ENCODE measurements at places on chromosomes 4 and X.

DNA sequence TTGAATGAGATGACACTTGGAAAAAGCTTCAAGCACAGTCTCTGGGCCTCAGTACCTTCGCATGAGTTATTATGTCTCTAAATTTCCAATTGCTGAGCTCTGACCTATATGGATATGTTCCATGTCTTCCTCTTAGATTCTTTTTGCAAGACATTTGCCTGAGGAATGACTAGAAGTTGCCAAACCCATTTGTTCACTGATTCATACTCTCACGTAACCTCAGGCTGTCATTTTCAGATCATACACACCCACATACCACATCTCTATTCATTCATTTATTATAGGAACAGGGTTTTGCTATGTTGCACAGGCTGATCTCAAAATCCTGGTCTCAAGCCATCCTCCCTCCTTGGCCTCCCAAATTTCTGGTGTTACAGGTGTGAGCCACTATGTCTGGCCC, 2137.1 kb upstream of the TENM3 start:
- H3K27ac ChIP-seq: no peak overlapping the region
- H3K27me3 ChIP-seq: no peaks in the 10 kb centered on the region
- H3K4me1 ChIP-seq: no peaks in the 10 kb centered on the region
- no peaks in the 10 kb centered on the region for H3K36me3 ChIP-seq
- no peak for DNase-seq

GRCh38 chrX:37332987-37333658, 16.0 kb upstream of the PRRG1 start:
- H3K36me3 ChIP-seq: no peaks in the 10 kb centered on the region
- no peak for DNase-seq
- H3K27ac ChIP-seq: no peak overlapping the region
- H3K4me3 ChIP-seq: no peak overlapping the region

GRCh38 chr4:40808926-40809457, 59.2 kb downstream of the NSUN7 start:
- DNase-seq: no peak
- no peaks in the 10 kb centered on the region for H3K36me3 ChIP-seq
- H3K27ac ChIP-seq: no peak overlapping the region
- no peaks in the 10 kb centered on the region for H3K4me1 ChIP-seq

- H3K4me3 ChIP-seq: no peak overlapping the region
- no peak overlapping the region for H3K27ac ChIP-seq
- DNase-seq: no peak
- no peaks in the 10 kb centered on the region for H3K36me3 ChIP-seq
- no peaks in the 10 kb centered on the region for H3K27me3 ChIP-seq
- no peaks in the 10 kb centered on the region for H3K4me1 ChIP-seq
Observed at GRCh38 chr4:162131256-162131655, 32.5 kb downstream of the FSTL5 start.

DNA sequence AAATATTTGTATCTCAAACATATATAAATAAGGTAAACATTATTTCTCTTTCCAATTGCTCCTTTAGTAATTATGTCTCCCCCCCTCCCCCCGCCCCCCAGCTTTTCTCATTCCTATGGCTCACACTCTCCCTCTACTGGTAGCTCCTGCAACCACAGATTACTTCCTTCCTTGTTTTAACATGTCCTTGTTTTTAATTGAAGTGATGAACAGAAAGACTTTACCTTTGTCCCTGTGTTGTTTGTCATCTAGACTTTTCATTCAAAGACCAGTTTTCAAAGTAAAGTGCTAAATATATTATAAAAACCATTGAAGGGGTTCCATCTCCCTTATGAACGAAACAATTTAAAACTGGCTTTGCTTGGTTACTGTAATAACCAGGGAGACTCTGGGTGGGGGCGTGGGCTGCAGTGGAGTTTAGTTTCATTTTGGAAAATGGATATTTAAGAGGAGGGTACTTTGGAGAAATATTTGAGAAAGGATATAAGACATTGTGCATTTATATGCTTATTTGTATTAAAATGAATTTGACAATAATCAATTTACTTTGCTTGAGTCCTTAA, 352.9 kb downstream of the RAPGEF2 start:
- DNase-seq: no peak
- no peaks in the 10 kb centered on the region for H3K4me1 ChIP-seq
- H3K4me3 ChIP-seq: no peak overlapping the region
- H3K27ac ChIP-seq: no peak overlapping the region

DNA sequence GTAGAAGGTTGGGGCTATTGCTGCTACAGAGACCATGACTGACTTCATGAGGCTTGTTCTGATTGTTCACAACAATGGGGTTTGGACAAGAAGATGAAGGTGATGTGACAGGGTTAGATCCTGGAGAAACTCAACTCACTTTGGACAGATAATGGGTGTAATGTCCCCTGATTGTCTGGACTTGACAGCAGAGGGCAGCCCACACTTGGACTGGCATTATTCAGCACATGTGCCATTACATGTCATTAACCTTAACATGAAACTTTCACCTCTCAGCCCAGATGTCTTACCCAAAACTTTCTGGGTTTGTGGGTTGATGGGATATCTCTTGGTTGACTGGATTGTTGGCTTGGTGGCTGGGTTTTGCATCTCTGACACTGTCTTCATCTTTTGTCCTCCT, 101.5 kb downstream of the MXRA5 start:
- H3K27me3 ChIP-seq: peaks cover 8% of the 10 kb centered on the region
- H3K36me3 ChIP-seq: no peaks in the 10 kb centered on the region
- no peak overlapping the region for H3K27ac ChIP-seq
- no peak for DNase-seq
- H3K4me1 ChIP-seq: no peaks in the 10 kb centered on the region
- H3K4me3 ChIP-seq: no peak overlapping the region

DNA sequence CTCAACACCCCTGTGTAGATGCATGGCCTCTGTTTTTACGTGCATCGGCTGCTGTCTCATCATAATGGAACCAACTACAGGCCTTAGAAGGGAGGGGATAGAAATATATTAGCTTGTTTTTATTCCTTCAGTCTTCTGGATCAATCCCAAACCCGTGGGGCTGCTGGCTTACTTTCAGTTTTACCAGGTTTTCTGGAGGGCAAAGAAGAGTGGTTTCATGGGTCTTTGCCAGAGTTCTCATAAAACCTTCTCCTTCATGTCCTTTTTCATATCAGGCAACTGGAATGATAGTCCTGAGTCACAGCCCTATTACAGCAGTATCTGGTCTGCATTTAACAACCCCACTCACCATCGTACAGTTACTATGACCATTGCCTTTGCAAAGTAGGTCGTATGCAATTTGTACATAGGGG, 34.6 kb downstream of the PPP2R2C start:
- peaks cover 11% of the 10 kb centered on the region for H3K27me3 ChIP-seq
- H3K27ac ChIP-seq: no peak overlapping the region
- peaks cover 3% of the 10 kb centered on the region for H3K36me3 ChIP-seq
- H3K4me1 ChIP-seq: no peaks in the 10 kb centered on the region
- DNase-seq: no peak
- no peak overlapping the region for H3K4me3 ChIP-seq

- no peak for DNase-seq
- no peak overlapping the region for H3K27ac ChIP-seq
- peaks cover 48% of the 10 kb centered on the region for H3K4me1 ChIP-seq
- no peaks in the 10 kb centered on the region for H3K36me3 ChIP-seq
Observed at GRCh38 chr4:169096221-169096620, 86.2 kb upstream of the CBR4 start.

DNA sequence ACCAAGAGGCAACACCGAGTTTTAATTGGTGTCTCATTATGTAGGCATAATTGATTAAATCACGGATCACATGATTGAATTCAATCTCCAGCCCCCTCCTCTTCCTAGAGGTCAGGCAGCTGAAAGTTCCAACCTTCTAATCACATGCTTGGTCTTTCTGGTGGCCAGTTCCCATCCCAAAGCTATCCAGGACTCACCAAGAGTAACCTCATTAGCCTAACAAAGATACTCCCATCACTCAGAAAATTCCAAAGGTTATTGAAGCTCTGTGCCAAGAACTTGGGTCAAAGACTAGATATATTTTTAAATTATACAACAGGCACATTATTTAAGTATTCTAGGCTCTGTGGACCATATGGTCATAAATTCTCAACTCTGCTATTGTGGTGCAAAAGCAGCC, 65.1 kb downstream of the SLC10A7 start:
- H3K27ac ChIP-seq: no peak overlapping the region
- H3K4me1 ChIP-seq: peaks cover 7% of the 10 kb centered on the region
- no peaks in the 10 kb centered on the region for H3K27me3 ChIP-seq
- no peak overlapping the region for H3K4me3 ChIP-seq
- DNase-seq: no peak

- H3K36me3 ChIP-seq: no peaks in the 10 kb centered on the region
- no peaks in the 10 kb centered on the region for H3K27me3 ChIP-seq
- H3K4me1 ChIP-seq: no peaks in the 10 kb centered on the region
- DNase-seq: no peak
- H3K4me3 ChIP-seq: no peak overlapping the region
Observed at GRCh38 chr4:72326692-72327632, 242.1 kb downstream of the ADAMTS3 start.

GRCh38 chr4:132770776-132771175, 378.3 kb upstream of the PCDH10 start:
- no peak for DNase-seq
- no peaks in the 10 kb centered on the region for H3K36me3 ChIP-seq
- no peaks in the 10 kb centered on the region for H3K27me3 ChIP-seq

DNA sequence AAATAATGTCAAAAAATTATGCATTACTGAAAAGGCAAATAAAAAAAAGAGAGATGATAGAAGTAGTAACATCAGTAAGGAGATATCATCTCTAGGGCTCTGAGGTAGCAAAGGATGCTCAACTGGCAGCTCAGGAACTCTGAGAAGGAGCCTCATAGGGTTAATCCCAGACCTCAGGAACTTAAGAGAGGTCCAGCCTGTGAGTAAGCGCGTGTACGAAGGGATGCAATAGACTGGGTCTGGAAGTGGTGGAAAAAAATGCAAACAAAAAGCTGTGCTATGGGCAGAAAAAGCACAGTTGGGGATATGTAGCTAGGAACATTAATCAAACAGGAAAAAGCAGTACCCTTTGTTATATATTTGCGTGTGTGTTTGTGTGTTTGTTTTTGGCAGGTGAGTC, 282.0 kb downstream of the GALNTL6 start:
- H3K4me3 ChIP-seq: no peak overlapping the region
- no peaks in the 10 kb centered on the region for H3K36me3 ChIP-seq
- no peaks in the 10 kb centered on the region for H3K27me3 ChIP-seq
- H3K4me1 ChIP-seq: no peaks in the 10 kb centered on the region
- no peak for DNase-seq

DNA sequence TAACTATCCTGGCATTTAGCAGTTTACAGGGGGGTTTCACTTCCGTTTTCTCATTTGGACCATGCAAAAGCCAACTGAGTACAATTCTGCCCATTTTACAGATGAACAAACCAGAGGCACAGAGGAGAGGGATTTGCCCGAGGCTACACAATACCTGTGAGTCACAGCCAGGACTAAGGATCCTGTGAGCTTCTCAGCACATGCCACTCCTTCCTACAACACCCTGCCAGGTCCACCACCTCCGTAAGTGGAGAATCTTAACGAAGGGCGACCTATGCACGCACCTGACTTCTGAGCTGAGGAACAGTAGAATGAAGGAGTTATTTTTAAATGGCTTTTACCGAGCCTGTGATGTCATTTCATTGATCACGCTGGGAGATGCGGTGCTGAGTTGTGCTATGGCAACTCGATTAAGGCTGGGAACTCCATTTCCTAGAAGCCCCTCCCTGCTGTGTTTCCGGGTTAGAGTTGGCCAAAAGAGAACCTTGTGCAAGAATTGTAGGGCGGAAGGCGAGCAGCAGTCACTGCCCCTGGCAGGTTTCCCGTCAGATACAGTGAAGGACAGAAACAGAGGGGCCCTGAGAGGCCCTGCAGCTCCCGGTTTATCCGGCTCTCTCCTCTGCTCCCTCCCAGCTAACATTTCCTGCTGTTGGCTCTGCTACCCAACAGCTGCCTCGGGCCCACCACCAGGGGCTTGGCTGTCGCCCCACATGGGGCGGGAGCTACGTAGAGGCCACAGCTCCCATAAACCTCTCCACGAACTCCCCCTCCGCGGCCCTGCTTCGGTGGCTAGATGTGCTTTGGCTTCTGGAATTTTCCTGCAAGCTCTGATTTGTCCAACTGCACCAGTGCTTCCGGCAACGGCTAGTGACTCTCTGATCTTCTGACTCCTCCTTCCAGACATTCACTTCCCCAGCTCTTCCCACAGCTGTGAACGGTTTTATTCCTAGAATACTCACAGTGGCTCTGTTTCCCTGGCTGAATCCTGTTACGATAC, 75.1 kb upstream of the USP9X start:
- DNase-seq: peak; percentile 14
- peaks cover 9% of the 10 kb centered on the region for H3K4me1 ChIP-seq
- no peaks in the 10 kb centered on the region for H3K36me3 ChIP-seq
- H3K4me3 ChIP-seq: peak overlapping the region; percentile 33

GRCh38 chrX:154040307-154040756, 20.6 kb upstream of the IRAK1 start:
- H3K36me3 ChIP-seq: peaks cover 18% of the 10 kb centered on the region
- no peak for DNase-seq
- peaks cover 14% of the 10 kb centered on the region for H3K4me1 ChIP-seq
- H3K27me3 ChIP-seq: no peaks in the 10 kb centered on the region
- H3K27ac ChIP-seq: peak overlapping the region; percentile 63

DNA sequence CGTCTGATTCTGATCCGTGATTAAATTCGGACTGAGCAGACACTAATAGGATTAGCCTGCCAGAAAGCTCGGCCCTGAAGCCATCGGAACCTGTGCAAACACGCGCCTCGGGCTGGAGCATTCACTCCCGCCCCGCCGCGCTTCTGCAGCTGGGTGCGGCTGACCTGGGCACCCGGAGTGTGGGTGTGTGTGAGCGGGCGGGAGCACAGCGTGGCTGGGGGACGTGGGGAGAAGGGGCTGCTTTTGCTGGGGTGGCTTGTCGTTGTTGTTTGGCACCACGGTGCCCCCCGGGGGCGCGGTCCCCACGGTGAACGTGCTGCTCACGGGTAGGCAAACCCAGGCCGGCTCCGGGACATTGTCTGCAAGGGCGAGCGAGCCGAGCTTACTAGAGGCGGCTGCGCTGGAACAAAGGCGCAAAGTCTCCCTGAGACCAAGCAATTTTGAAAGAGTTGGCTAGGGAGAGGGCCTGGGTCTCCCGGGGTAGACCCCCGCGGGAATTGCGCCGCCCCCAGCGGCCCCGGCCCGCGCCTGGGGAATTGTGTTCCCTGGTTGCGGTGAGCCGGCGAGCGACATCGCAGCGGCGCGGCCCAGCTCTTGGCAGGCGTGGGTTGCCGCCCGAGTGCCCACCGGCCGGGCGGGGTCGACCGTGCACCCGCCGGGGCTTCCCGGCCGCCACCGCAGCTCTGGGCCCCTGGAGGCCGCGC, 1.4 kb downstream of the MAMLD1 start:
- DNase-seq: peak; percentile 27
- no peaks in the 10 kb centered on the region for H3K36me3 ChIP-seq
- H3K27ac ChIP-seq: peak overlapping the region; percentile 25
- H3K4me1 ChIP-seq: peaks cover 42% of the 10 kb centered on the region

- H3K36me3 ChIP-seq: peaks cover 49% of the 10 kb centered on the region
- H3K4me3 ChIP-seq: no peak overlapping the region
- H3K27ac ChIP-seq: no peak overlapping the region
- H3K27me3 ChIP-seq: no peaks in the 10 kb centered on the region
Observed at GRCh38 chr4:3520796-3521600, 11.2 kb downstream of the LRPAP1 start.

- H3K27ac ChIP-seq: no peak overlapping the region
- no peak overlapping the region for H3K4me3 ChIP-seq
- no peaks in the 10 kb centered on the region for H3K4me1 ChIP-seq
- DNase-seq: peak; percentile 0
Observed at GRCh38 chrX:32408389-32408788, 803.0 kb downstream of the DMD start.

Measured in stimulated activated naive B cell treated with anti-CD40 and anti-IgM and Interleukin-4, amounts not matched to agents 10 μg/mL and 1 μg/mL and 100 μg/mL, for 72 hours (primary cell).